ENCODE measurements at places on chromosomes 3 and 15.

GRCh38 chr3:70816346-70816745, 503.9 kb upstream of the MDFIC2 start:
- DNase-seq = no peak

DNA sequence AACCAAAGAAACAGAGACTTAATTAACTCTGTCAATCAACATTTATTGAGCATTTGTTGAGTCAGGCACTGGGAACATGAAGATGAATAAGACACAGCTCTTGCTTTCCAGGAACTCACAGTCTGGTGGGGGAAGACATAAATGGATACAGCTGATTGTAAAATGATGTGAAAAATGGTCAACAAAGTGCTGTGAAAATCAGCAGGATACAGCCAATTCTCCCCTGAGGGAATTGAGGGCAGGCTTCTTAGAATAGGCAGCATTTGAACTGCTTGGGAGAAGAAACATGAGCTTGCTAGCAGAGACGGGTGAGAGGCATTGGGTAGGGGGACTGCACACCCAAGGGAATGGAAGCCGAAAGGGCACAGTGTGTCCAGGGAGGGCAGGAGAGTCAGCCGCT, 41.1 kb downstream of the MFSD1 start:
- DNase-seq = no peak

DNA sequence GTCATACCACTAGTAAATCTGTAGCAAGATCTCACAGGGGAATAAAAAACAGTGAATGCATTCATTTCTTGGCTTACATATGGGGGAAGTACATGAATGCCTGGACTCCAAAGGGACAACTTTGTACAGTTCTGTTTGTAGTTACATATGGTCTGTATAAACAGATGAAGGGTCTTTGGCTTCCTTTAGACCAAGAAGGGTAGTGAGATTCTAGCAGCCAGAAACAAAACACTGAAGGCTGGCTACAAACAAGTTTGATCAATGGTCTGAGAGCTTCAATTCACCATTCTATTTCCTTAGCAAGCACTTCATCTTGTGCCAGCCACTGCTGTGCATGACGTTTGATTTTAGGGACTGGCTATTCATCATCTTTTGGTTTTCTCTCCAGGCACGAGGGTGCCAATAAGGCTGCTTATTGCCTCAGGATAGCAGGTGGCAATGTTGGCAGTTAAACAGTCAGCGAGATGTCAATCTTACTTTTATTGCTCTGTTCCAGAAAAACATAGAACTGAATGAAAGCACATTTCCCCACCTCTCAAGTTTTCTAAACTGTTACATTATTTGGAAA, 313.7 kb upstream of the COL8A1 start:
- DNase-seq = no peak

GRCh38 chr15:78085928-78086327, 6.4 kb upstream of the SH2D7 start:
- DNase-seq = no peak

DNA sequence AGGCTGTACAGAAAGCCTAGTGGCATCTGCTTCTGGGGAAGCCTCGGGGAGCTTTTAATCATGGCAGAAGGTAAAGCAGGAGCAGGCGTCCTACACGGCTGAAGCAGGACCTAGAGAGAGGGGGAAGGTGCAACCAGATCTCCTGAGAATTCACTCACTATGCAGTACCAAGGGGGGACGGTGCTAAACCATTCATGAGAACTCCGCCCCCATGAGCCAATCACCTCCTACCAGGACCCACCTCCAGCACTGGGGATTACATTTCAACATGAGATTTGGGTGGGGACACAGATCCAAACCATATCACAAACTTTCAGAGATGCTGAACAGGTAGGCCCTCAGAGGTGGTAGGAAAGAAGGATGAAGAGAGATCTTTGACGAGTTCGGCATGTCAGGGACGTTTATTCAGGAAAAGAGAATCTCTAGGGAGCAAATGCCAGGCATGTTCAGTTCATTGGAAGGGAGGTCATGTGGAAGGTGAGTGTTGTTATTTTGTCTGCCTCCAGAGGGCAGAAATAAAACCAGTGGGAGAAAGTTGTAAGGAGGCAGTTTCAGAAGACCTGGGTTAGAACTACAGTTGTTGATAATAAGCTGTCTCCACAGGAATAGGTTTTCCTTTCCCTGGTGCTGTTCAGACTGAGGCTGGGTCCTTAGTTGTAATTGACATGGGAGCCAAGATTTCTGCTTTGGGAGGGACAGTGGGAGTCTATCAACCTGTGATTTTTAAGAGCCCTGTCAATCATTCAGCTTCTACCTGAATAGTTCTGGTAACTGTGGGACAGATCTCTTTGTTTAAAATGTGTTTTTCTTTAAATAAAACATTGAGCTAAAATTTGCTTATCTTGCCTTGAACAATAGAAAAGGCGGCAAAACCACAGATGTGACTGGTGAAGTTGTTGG, 4.3 kb upstream of the FNDC3B start:
- no peak for DNase-seq

- DNase-seq = no peak
Measured at GRCh38 chr3:34109021-34109420, 310.6 kb downstream of the PDCD6IP start.

GRCh38 chr15:78620527-78621421, at the start of gene CHRNA3:
TSS of gene CHRNA3 (minus strand) at chr15:78620996. CDS start at chr15:78620794, 202 bp downstream.
- DNase-seq = no peak

DNA sequence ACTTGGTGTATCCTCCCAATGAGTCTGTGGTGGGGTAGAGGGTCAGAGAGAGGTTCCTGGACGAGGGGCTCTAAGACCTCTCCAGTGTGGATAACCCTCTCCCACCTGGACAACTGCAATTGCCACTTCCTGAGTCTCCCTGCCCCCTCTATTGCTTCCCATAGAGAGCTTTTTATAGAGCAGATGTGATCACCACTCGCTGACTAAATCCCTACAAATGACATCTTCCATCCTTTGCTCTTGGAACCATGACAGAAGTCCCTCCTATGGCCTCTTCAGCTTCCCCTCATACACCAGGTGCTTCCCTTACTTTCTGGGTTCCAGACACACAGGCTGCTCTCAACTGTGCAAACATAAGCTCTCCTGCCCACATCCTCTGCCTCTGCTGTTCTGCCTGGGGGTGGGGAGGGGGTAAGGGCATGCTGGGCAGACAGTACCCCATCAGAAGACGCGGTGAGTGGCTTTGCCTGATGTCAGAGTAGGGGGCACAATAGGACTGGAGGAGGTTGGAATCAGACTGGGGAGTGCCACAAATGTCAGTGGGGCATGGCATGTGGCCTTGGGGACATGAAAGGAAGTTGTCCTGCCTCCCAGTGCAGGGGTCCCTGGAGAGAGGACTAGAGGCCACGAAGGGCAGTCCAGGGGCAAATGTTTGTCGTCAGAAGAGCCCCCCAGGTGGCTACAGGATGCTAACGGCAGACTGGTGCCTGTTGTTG, 15.2 kb downstream of the ITIH3 start:
- DNase-seq = no peak

DNA sequence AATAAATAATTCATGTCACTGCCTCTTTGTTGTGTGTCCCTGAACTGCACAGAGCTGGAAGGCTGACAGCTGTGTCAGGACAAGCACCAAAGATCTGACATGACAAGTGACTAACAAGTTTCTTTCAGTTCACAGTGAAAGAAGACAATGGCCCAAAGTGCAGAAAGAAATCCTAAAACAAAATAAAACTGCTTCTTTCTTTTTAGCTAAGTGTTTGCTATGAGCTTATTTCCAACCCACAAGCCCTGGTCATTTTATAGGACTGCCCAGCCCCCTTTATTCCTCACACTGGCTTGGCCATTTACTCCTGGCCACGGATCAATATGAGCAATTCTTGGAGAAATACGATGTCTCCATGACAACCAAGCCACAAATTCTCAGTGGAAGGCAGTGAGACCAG, 238.5 kb downstream of the WDR72 start:
- no peak for DNase-seq

- DNase-seq = no peak
Measured at GRCh38 chr3:63477494-63478129, 174.9 kb upstream of the SNTN start.

GRCh38 chr3:179697736-179698332, 45.0 kb downstream of the USP13 start:
- no peak for DNase-seq

GRCh38 chr3:28916713-28917499, 364.0 kb upstream of the RBMS3 start:
- DNase-seq = no peak

Measured in HS-5 (cell line).